ENCODE measurements at places on chromosomes 2 and 18.

DNA sequence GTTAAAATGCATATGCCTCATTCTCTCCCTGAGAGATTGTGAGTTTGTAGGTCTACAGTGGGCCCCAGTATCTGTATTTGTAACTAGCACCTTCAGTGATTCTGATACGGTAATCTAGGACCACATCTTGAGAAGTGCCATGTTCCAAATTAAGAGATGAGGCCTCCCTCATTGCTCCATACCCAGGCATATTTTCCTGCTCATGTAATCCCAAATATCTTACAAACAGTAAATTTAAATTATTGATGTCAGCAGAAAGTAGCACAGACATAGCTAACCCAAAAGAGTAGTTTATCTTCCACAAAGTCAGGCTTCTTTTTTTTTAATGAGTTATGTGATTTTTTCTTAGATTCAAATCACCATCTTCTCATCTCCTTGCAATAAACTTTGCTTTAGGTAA, 263.8 kb downstream of the SETBP1 start:
- no peak for DNase-seq

DNA sequence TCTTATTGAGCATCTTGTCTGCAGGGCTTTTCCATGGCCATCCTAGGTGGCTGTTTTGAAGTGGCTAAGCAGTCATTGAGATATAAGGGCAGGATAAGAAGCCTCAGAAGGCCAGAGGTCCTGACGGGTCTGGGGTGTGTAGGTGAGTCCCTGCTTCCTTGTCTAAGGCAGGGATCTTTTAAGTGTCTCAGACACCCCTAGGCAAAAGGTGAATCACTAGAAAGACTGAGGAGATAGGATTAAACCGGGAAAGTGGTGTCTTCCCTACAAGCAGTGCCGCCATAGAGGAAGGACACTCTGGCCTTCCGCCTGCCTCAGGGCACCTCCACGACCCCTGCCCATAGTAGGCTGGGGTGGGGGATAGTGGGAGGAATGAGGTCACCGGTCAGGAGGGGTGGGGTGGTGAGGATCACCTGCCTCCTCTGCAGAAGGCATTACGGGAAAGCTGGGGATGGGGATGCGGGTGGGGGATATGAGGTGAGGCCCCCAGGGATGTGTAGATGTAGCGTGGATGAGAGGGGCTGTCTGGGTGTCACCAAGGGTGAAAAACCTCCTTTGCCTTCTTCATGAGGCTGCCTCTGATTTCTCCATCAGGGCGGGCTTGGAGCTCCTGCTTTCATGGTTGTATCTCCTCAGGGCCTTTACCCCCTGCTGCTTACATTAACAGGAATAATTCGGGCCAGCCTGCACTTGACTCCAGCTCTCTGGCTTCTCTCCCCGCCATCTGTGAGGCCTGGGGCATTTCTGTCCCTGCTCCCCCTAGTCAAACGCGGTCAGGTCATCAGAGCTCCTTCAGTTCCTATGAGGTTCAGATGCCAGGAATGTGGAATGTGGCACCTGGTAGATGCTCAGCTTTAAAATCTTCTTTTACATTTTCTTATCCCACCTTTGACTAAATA, 244.0 kb downstream of the DYSF start:
- no peak for DNase-seq

GRCh38 chr18:31189757-31190156, 27.1 kb upstream of the DSC1 start:
- no peak for DNase-seq

- no peak for DNase-seq
These were observed 247.5 kb downstream of the MREG start for GRCh38 chr2:215765729-215766360.

DNA sequence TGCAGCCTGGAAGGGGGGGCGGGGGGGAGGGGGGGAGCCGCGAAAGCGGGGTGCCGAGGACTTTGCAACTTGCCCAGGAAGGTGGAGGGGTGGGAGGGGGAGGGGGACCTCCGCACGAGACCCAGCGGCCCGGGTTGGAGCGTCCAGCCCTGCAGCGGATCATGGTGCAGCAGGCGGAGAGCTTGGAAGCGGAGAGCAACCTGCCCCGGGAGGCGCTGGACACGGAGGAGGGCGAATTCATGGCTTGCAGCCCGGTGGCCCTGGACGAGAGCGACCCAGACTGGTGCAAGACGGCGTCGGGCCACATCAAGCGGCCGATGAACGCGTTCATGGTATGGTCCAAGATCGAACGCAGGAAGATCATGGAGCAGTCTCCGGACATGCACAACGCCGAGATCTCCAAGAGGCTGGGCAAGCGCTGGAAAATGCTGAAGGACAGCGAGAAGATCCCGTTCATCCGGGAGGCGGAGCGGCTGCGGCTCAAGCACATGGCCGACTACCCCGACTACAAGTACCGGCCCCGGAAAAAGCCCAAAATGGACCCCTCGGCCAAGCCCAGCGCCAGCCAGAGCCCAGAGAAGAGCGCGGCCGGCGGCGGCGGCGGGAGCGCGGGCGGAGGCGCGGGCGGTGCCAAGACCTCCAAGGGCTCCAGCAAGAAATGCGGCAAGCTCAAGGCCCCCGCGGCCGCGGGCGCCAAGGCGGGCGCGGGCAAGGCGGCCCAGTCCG, 540 bp downstream of the SOX11 start:
- DNase-seq: peak; percentile 85

DNA sequence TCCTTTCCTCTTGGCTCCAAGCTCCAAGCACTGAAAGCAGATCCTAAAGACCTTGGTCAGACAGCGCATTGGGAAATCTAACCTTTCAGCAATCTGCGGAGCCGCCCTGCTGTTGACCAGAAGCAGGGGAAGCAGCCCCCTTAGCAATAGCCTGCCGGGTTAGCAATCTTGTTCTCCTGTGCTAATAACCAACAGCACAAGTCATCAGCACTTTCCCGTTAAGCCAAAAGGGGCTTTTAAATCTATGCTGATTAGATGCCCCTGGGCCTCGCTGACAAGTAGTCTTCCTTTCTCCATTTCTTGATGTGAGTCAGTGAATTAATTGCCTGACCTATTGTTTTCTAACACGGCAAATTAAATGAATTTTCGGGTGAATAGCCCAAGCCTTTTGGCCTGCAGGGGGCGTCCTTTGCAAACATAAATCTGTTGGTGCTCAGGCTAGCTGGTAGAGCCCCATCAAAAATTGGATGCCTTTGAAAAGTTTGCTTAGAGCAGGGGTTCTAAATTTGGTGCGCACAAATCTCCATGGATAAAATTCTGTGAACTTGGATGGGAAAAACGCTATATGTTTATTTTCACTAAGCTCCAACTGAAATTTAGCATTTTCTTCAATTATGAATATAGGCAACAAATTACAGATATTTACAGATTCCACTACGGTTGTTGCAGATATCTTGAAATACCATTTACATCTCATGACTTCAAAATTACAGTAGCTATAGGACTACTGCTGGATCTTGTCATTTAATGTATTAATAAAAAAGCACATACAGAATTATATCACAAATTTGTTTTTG, 24.6 kb downstream of the MAIP1 start:
- DNase-seq: peak; percentile 94

GRCh38 chr2:208354964-208355381, 51.6 kb upstream of the PTH2R start:
- DNase-seq: no peak

GRCh38 chr2:224174990-224175389, 135.9 kb upstream of the SERPINE2 start:
- no peak for DNase-seq

- DNase-seq: no peak
These were observed 576.7 kb upstream of the SALL3 start for GRCh38 chr18:78402966-78403365.

DNA sequence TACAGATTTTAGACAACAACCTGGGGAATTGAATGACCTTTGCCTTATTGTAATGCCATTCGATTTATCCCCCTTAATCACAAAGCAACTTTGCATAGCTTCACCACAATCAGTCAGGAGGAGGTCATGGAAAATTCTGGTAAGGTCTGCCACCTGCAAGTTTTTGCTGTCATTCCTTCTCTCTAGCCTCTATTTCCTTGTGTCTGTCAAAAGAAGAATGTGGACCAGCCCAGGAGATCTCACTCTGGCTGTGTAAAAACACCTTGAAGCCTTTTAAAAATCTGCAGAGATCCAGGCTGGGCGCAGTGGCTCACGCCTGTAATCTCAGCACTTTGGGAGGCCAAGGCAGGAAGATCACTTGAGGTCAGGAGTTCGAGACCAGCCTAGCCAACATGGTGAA, 74.1 kb upstream of the BZW1 start:
- no peak for DNase-seq

DNA sequence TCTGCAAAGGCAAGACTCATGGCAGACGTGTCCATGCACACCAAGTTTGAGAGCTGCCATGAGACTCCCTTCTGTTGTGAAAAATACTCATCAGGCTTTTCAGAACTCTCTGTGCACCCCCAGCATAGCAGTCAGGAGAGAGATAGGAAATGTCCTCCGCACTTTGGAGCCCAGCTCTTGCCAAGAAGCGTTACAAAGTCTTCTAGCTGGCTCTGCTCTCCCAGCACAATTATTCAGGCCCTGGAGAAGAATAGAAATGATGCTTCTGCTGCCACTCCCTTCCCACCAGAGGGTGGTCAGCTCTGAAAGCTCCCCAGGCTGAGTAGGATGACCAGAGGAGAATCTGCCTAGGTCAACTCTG, 594.4 kb upstream of the ID2 start:
- no peak for DNase-seq

All from spinal cord (tissue), 10 donors.